Hepatic stellate cell (primary cell): ENCODE measurements at places on chromosomes 2 and 18.
A peak's percentile ranks its signal among the peaks of the same experiment; 100 is the strongest.

- peak; percentile 38 for DNase-seq
Measured at GRCh38 chr2:8694737-8695136, 12.9 kb downstream of the ID2 start.

- DNase-seq, result no peak
Measured at GRCh38 chr18:70688286-70688685, 399.4 kb downstream of the SOCS6 start.

GRCh38 chr2:207849443-207849842 is 79.7 kb upstream of the FZD5 start:
- no peak for DNase-seq

- peak; percentile 55 for DNase-seq
Measured at GRCh38 chr2:224584785-224585210, 365 bp downstream of the CUL3 start.

GRCh38 chr2:69554981-69555380 is 88.6 kb downstream of the AAK1 start:
- DNase-seq, result no peak

GRCh38 chr2:26885651-26886329 is 37.9 kb downstream of the DPYSL5 start:
- DNase-seq, result no peak

- no peak for DNase-seq
Measured at GRCh38 chr2:230935130-230935430, 10.0 kb upstream of the GPR55 start.

DNA sequence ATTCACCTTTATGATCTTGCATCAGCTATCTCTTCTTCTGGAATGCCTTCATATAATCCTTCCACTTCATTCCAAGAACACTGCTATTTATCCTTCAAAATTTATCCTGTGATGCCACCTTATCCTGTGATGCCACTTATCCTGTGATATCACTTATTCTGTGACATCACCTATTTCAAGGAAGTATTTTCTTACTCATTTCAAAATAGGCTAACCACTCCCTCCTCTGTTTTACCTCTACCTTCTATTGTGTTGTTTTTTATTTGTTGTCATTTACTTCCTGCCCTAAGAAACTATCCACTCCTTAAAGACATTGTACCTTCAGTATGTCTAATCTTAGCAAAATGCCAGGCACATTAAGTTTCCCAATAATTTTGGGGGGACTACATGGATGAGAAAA is 38.8 kb downstream of the CD226 start:
- DNase-seq, result no peak

DNA sequence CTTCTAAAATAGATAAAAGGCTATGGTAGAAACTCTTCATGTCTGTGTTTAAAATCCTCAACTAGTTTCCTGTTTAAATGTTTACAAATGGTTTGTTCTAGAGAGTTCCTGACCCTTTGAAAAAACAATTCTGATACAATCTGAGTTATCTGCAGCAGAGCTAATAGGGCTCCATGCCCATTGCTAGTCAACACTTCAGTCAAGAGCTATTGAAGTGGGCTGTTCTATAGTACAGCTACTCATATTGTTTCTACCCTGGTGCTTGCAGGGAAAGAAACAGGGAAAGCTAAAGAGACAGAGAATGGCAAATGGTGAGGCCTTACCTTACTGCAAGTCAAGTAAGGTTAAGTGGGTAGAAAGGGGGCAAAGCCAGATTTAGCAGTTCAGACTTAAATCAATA is 112.3 kb upstream of the CAVIN2 start:
- no peak for DNase-seq

DNA sequence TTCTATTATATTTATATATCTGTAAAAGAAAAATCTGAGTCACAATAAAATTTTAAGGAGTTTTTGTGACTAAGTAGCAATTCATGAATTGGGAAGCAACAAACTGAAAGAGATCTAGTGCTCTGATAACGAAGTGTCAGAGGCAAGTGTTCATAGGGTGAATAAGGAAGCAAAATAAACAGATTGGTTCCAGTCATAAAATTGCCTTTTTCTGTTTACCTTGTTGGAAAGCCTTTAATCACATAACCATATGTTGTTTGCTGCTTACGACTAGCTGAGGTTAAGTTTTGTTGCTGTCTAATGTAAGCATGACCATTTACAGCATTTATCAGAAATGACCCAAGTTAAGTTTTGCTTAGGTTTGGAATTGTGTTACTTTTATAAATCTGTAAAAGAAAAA is 358.9 kb downstream of the ARL6IP6 start:
- DNase-seq, result no peak

- DNase-seq, result no peak
Measured at GRCh38 chr2:181143790-181144300, 163.4 kb downstream of the UBE2E3 start.

DNA sequence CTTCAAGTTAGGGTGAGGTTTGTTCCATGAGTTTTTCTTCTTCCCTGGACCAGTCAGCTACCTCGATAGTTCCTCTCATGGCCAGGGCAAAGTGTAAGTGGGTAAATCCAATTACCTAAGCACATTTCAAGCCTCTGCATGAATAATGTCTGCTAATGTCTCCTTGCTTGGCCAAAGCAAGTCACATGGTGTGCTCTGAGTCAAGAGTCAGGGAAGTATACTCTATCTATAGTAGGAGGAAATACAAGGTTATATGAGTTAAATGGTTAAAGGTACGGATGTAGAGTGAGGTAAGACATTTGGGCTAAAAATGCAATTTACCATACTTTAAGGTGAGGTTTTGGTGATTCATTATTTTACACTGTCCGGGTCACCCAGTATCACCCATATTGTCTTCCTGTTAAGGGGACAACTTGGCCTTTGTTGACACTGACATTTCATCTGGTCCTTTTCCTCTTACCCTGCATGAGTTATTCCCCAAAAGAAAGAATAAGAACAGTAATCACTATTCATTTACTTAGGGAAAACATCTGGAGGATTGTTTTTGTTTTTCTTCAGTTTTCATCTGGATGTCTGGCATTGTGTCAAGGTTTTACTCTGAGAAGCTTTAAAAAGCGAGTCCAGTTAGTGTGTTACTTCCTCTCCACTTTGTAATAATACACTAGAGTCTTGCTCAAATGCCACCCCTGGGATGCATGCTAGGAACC is 405.5 kb downstream of the RND3 start:
- no peak for DNase-seq
